ENCODE measurements at places on chromosomes 5 and 9. TPM values are rescaled to one million over a fixed set of nuclear protein-coding genes. Genes with fewer than 3 reads are reported as not detected.

EPB41L4B gene
- 2.5 TPM for total RNA-seq

FSTL4 gene
- 0.28 TPM for total RNA-seq

CDH9 gene
- total RNA-seq, result 0.81 TPM

PCDHB11 gene
- 5.0 TPM for total RNA-seq

PLCXD3 gene
- total RNA-seq, result 1.9 TPM

PCDHA7 gene
- total RNA-seq, result 0.82 TPM

UBE2QL1 gene
- total RNA-seq, result 5.0 TPM

CBY3 gene
- total RNA-seq, result not detected

PIK3R1 gene
- 178 TPM for total RNA-seq

C5 gene
- total RNA-seq, result 4.6 TPM

SECISBP2 gene
- 41.8 TPM for total RNA-seq

TLE4 gene
- 34.2 TPM for total RNA-seq

WWC1 gene
- total RNA-seq, result not detected

LIFR gene
- 43.0 TPM for total RNA-seq

LCN15 gene
- not detected for total RNA-seq

RGP1 gene
- 13.6 TPM for total RNA-seq

SLIT3 gene
- total RNA-seq, result 30.0 TPM

DPM2 gene
- 10.2 TPM for total RNA-seq

ACTBL2 gene
- total RNA-seq, result not detected

XPA gene
- total RNA-seq, result 33.2 TPM

ZDHHC11 gene
- 8.0 TPM for total RNA-seq

TERT gene
- not detected for total RNA-seq

MXD3 gene
- 7.2 TPM for total RNA-seq
